ENCODE measurements at places on chromosomes 11 and 22.
A peak's percentile ranks its signal among the peaks of the same experiment; 100 is the strongest.

DNA sequence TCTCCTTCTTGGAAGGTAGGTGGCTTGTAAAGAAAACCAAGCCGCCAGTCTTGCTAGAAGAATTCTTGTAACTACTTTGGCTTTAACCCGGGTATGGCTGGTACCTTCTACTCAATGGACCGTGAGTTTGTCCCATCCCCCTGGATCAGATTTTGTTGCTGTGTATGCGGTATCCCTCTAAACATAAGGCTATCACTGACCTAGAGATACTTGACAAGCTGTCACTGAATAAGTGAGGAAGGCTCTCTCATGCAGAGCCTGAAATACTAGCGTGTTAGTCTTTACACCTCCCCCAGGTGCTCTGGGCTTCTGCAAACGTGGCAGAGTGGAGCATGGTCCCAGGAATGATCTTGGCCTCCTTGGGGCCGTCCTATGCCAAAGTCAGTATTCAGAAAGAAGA lies 34.5 kb downstream of the GLB1L2 start:
- DNase-seq: peak; percentile 20

DNA sequence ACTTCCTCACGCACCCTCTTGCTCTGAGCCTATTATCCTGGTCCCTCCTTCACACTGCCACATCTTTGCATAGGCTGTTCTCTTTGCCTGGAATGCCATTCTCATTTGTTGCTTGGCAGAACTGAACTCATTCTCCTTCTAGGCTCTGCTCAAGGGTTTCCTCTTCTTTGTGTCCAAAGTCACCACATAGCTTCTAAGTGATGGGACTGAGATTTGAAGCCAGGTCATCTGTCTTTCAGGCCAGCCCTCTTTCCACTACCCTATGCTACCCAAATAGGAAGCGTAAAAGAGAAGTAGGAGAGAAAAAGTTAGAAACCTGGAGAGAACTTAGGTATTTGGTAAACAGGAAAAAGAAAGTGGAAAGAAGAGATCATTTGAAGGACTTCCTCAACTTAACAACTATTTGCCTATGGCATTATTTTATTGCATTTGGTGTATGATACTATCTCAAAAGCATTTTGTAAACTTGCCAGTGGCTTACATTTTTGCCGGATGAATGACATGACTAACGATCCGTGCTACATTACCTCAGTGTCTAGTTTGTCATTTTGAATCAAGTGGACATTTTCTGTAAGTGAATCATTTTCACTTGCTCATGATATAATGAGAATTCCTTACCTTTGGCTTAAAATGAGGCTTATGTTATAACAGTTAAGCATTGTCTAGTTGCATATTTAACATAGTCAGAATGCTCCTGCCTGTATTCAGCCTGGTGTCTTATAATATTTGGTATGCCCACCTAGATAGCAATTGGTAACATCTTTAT lies 18.5 kb downstream of the NF2 start:
- DNase-seq: peak; percentile 34

GRCh38 chr22:24176040-24176439 lies 5.2 kb upstream of the SUSD2 start:
- DNase-seq: no peak

DNA sequence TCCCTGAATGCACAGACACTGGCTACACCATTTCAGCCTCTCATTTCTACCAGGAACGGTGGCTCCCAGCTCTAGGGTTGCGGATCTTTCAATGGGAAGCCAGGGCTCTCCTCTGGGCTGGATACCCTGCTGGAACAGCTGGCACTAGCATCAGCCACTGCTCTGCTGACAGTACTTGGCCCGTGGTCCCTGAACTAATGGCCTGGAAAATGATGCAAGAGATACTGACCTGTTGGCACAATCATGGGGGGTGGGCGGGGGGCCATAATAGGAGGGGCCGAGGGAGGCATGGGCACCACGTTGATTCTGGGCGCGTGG lies 10.7 kb upstream of the TBC1D10A start:
- no peak for DNase-seq

DNA sequence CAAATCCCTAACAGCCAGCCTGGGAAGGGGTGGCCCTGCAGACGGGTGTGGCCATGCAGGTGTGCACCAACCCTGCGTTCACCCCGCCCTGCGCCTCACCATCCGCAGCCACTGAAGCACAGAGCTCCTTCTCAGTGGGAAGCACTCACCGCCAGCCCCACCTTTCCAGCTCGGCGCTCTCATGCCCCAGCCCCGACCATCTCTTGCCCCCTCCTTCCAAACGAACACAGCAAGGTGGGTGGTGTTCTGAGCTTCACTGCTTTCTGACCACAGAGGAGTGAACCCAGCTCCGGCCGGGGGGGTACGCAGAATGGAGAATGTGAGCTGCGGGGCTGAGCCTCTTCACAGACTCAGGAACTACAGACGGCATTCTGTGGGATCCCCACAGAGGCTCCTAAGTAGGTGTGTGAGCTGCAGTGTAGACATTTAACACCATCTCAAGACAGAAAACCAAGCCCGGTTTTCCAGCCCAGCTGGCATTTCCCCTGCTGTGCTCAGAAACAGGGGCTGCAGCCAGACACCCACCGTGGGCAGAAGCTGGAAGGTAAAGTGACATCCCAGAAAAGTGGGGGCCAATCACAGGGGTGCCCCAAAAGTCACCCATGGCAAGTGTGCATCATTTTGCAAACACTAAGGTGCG lies 88.4 kb upstream of the RTL6 start:
- peak; percentile 67 for DNase-seq

- no peak for DNase-seq
Measured at GRCh38 chr11:93929407-93929806, 79.0 kb upstream of the VSTM5 start.

DNA sequence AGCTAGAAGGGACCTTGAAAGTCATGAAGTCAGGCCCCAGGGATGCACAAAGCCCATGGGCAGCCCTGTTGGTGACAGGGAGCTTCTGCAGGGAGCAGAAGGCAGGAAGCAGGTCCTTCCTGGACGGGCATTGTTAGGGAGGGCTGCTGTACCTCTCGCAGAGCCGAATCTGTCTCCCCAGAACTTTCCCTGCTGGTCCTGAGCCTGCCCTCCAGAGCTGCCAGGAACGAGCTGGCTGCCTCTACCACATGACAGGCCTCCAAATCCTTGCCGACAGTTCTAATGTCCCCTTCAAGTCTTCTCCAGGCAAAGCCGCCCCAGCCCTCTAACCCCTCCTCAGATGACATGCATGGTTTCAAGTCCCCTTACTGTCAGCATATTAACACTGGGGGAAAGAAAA lies 20.1 kb downstream of the SYT7 start:
- DNase-seq: no peak

DNA sequence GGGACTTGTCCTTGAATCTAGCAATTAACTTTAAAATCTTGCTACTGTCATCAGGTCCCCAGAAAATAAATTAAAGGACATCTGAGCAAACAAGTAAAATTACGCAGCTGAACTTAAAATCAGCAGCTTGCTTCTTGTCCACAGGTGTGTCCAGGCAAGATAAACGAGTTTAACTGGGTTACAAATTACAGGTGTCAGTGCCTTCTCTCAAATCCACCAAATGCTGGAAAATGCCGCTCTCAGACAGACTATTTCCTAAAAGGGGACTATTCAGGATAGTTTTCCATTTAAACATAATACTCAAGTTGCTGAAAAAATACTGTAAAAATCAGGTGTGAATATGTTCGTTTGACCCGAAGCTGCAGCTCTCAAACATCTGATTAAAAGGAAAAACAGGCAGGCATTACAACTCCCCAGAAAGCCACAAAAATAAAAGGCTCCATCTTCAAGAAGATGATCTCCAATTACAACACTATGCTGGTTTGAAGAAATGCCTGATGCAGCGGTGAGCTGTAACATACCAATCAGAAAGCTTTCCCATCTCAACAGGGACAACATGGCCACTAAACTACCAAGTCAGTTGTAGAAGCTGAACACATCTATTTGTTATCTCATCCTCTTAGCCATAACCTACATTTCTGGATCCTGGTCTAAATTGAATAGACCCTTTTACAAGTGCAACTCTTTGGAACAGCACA lies 82.1 kb downstream of the CADM1 start:
- peak; percentile 28 for DNase-seq

GRCh38 chr22:39232806-39233709 lies 11.7 kb downstream of the PDGFB start:
- DNase-seq: no peak

DNA sequence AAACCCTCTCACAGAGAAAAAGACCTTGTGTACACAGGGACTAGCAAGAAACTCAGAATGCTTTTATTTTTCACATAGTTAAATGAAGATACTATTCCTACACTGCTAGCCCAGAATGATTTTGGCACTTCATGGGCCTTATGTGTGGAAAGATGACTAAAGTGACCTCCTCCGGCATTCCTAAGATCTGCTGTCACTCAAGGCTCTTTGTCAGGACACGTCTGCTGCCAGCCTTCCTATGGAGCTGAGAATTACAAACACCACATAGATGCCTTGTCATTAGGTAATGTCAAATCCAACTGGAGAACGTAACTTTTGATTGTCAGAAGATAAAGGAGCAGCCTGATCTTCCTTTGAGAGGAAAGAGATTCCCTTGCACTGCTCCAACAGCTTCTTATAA lies 249.1 kb downstream of the FAT3 start:
- no peak for DNase-seq

- no peak for DNase-seq
Measured at GRCh38 chr22:44605486-44605885, 96.5 kb upstream of the PRR5 start.

GRCh38 chr11:121688860-121689614 lies 236.3 kb upstream of the SORL1-AS1 start:
- peak; percentile 44 for DNase-seq

GRCh38 chr11:134760957-134761356 lies 348.9 kb upstream of the B3GAT1 start:
- DNase-seq: no peak

GRCh38 chr11:123429913-123430720 lies at the start of gene GRAMD1B:
TSS of gene GRAMD1B (plus strand) at chr11:123430269. CDS start at chr11:123430793, 524 bp downstream.
- peak; percentile 71 for DNase-seq

DNA sequence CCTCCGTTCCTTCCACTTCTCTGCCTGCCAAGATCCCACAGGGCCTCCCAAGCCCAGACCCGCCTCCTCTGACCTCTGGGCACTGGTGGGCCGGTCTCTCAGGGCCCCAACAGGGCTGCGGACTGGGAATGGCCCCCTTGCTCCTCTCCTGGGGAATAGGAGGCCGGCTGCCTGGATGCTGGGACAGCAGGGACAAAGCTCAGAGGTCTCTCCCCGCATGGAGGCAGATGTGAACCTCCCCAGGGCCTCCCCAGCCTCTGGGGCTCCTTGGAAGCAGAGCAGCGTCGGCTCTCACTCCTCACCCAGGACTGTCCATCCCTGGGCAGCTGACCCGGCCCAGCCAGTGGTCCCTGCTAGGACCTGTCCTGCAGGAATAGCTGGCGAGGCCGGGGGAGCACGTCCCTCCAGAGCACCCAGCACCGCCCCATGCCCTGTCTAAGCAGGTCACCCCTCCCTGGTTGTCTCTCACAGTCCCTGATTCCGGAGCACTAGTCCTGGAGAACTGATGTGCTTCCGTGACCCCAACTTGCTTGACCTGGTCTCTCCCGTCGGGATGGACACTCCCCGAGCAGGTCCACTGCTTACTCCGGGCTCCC lies 85.8 kb downstream of the RTL6 start:
- DNase-seq: no peak

DNA sequence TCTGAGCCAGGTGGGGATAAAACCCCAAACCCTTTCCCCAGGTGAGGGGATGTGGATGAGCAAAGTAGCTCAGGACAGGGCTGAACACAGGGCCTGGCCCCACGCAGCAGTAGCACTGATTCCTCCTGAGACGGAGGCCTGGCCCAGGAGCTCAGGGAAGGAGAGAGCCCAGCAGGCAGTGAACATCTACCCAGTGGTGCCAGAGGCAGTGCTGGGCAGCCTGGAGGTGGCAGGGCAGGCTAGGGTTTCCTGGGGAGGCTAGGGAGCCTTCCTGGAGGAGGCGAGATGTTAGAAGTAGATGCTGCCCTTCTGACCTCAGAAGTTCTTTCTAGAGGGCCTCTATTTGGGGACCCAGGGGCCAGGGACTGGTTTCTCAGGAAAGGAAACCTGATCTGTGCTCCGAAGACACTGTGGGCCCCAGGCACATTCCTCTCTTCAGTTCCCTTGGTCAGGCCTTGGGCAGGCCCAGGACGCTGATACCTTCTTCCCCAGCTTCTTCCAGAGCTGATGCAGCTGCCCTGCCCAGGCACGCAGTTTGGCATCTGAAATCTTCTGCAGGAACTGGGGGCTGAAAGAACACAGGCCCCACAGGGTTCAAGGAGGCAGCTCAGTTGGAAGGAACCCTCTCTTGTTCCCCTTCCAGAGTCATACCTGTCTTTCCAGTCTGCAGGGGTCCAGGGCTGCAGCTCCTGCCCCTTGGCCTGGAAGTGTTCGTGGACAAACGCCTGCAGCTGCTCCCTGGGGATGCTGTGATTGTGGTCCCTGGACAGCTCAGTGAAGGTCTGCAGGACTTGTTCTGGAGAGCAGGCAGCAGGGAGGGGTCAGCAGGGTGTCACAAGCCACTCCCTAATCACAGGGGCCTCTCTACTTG lies 16.8 kb downstream of the TREH start:
- DNase-seq: no peak

GRCh38 chr11:28011813-28012212 lies 96.1 kb downstream of the KIF18A start:
- no peak for DNase-seq

DNA sequence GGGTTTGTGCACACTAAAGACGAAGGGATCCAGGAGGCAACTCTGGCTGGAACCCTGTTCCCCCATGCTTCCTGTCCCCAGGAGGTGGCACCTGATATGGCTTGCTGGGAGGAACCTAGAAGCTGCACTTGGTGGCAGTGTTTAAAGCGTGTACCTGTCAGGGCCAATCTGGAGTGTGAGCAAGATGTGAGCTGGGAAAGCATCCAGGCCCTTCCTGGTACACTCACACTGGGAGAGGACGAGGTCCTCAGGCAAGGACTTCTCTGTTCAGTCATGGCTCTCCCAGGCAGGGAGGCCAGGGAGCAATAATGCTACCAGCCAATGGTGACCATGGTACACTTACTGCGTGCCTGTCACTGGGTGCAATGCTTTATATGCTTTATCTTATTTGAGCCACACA lies 130.7 kb upstream of the NECTIN1 start:
- no peak for DNase-seq

- no peak for DNase-seq
Measured at GRCh38 chr22:25941365-25941960, 199.5 kb downstream of the MYO18B start.

GRCh38 chr22:49705972-49706352 lies 121.7 kb downstream of the BRD1 start:
- DNase-seq: no peak

DNA sequence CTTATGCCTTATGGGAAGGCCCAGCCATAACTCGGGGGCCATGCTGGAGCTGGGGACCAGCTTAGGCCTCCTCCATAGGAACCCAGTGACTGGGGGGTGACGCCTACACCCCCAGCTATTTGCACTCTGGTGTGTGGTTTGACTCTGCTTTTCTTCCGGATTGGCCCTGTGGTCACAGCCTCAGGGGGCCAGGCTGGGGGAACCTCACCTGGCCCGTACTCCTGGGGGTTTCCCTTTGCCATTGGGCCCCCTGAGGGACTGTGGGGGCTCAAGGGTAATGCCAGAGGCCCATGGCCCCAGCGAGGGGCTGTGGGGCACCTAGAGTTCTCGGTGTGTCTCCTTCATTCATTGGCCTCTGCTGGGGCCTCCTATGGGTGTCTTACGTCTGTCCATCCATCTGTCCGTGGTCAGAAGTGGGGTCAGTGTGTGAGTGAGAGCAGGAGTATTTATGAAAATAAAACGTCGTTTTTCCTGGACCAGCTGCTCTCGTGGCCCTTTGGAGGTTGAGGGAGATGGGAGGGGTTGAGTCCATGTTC lies 6.3 kb upstream of the SH3BP1 start:
- no peak for DNase-seq

GRCh38 chr11:624705-625635 lies at the start of gene CDHR5:
TSS of gene CDHR5 (minus strand) at chr11:624955. CDS start at chr11:624902, 53 bp downstream.
- no peak for DNase-seq
